ENCODE measurements at places on chromosomes 11 and 22. TPM values are rescaled to one million over a fixed set of nuclear protein-coding genes. Genes with fewer than 3 reads are reported as not detected.
A peak's percentile ranks its signal among the peaks of the same experiment; 100 is the strongest.

- H3K4me3 ChIP-seq: no peak overlapping the region
- H3K36me3 ChIP-seq: no peaks in the 10 kb centered on the region
- no peaks in the 10 kb centered on the region for H3K27me3 ChIP-seq
- H3K4me1 ChIP-seq: peaks cover 19% of the 10 kb centered on the region
- H3K27ac ChIP-seq: no peak overlapping the region
- DNase-seq: no peak
Measured at GRCh38 chr22:29946220-29946619, 63.2 kb downstream of the MTMR3 start.

- H3K36me3 ChIP-seq: no peaks in the 10 kb centered on the region
- no peaks in the 10 kb centered on the region for H3K4me1 ChIP-seq
- no peak overlapping the region for H3K27ac ChIP-seq
- H3K4me3 ChIP-seq: no peak overlapping the region
Measured at GRCh38 chr11:92644595-92645445, 324.6 kb upstream of the MTNR1B start.

- H3K27me3 ChIP-seq: no peaks in the 10 kb centered on the region
- H3K4me1 ChIP-seq: peaks cover 5% of the 10 kb centered on the region
- no peak overlapping the region for H3K27ac ChIP-seq
- H3K4me3 ChIP-seq: no peak overlapping the region
Measured at GRCh38 chr11:121898903-121899302, 217.1 kb downstream of the BLID start.

DNA sequence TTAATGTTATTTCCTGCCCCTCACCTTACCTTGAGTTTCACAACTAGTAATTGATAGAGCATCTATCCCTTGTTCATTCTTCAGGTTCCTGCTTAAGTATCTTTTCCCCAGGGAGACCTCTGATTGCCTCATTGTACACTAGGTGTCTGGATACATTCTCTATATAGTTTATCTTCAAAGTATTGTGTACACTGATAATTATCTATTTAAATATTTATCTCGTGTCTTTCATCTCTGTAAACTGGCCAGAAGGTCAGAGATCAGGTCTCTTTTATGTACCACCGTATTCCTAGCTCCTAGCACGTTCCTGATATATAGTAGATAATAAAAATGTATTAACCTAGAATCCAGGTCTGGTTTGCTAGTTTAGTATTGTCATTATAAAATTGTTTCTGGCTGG, 6.4 kb downstream of the TMEM126B start:
- H3K4me1 ChIP-seq: peaks cover 3% of the 10 kb centered on the region
- H3K36me3 ChIP-seq: peaks cover 7% of the 10 kb centered on the region
- no peak overlapping the region for H3K27ac ChIP-seq
- no peak for DNase-seq

- peak overlapping the region; percentile 45 for H3K27ac ChIP-seq
- H3K4me1 ChIP-seq: peaks cover 20% of the 10 kb centered on the region
- no peak for DNase-seq
- peaks cover 17% of the 10 kb centered on the region for H3K36me3 ChIP-seq
- H3K27me3 ChIP-seq: no peaks in the 10 kb centered on the region
- H3K4me3 ChIP-seq: peak overlapping the region; percentile 12
Measured at GRCh38 chr22:45335021-45335818, 25.5 kb downstream of the FAM118A start.

- H3K4me3 ChIP-seq: no peak overlapping the region
- no peak for DNase-seq
- no peak overlapping the region for H3K27ac ChIP-seq
- H3K27me3 ChIP-seq: no peaks in the 10 kb centered on the region
- H3K36me3 ChIP-seq: no peaks in the 10 kb centered on the region
- H3K4me1 ChIP-seq: no peaks in the 10 kb centered on the region
Measured at GRCh38 chr11:116333001-116333535, 439.7 kb downstream of the BUD13 start.

- no peaks in the 10 kb centered on the region for H3K4me1 ChIP-seq
- DNase-seq: no peak
- peaks cover 4% of the 10 kb centered on the region for H3K27me3 ChIP-seq
- H3K27ac ChIP-seq: no peak overlapping the region
Measured at GRCh38 chr11:60498399-60498798, 5.8 kb downstream of the MS4A12 start.

DNA sequence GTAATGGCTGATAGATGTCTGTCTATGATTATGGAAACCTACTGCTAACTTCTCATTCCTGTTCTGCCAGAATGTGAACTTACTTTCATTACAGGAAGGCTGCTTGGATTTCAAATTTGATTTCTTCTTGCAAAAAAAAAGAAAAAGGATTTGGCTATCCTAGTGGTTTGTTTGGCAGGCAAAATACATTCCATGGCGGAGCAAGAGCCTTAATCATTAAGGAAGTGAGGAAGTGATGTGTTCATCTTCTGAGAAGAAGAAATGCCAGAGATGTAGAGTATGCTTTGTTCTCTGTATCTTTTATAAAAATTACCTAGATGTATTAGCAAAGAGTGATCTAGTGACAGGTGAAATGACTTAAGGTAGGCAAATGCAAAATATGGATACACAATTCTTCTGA, 356.3 kb downstream of the SOX6 start:
- DNase-seq: no peak
- no peak overlapping the region for H3K4me3 ChIP-seq
- H3K4me1 ChIP-seq: no peaks in the 10 kb centered on the region
- H3K27ac ChIP-seq: no peak overlapping the region

DNA sequence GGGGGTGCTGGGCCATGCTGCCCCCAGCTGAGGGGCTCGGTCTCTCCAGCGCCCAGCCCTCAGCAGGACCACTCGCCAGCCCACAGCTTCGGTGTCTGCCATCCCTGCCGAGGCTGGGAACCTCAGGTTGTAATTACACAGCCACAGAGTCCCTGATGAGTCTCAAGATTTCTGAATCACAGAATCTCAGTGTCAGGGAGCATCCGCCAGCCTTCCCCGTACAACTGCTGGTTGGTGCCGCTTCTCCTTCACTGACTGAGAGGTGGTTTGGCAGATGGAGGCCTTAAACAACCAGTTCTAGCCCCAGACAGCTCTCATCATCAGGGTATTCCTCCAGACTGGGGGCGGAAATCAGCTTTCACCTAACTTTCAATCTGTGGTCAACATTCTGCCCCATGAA, 13.7 kb downstream of the PHF21B start:
- H3K4me3 ChIP-seq: no peak overlapping the region
- H3K4me1 ChIP-seq: no peaks in the 10 kb centered on the region
- H3K27me3 ChIP-seq: no peaks in the 10 kb centered on the region
- no peak for DNase-seq
- H3K36me3 ChIP-seq: no peaks in the 10 kb centered on the region
- H3K27ac ChIP-seq: no peak overlapping the region

- H3K36me3 ChIP-seq: no peaks in the 10 kb centered on the region
- no peaks in the 10 kb centered on the region for H3K27me3 ChIP-seq
- DNase-seq: no peak
- no peak overlapping the region for H3K27ac ChIP-seq
Measured at GRCh38 chr11:131888230-131888855, 517.9 kb downstream of the NTM start.

GRCh38 chr11:31711137-31711536, 100.0 kb downstream of the PAX6 start:
- no peaks in the 10 kb centered on the region for H3K27me3 ChIP-seq
- no peaks in the 10 kb centered on the region for H3K36me3 ChIP-seq
- H3K27ac ChIP-seq: no peak overlapping the region
- no peak for DNase-seq

GRCh38 chr11:85759915-85760314, 51.0 kb downstream of the SYTL2 start:
- H3K4me3 ChIP-seq: no peak overlapping the region
- H3K27ac ChIP-seq: no peak overlapping the region
- no peaks in the 10 kb centered on the region for H3K36me3 ChIP-seq
- peaks cover 19% of the 10 kb centered on the region for H3K4me1 ChIP-seq

DNA sequence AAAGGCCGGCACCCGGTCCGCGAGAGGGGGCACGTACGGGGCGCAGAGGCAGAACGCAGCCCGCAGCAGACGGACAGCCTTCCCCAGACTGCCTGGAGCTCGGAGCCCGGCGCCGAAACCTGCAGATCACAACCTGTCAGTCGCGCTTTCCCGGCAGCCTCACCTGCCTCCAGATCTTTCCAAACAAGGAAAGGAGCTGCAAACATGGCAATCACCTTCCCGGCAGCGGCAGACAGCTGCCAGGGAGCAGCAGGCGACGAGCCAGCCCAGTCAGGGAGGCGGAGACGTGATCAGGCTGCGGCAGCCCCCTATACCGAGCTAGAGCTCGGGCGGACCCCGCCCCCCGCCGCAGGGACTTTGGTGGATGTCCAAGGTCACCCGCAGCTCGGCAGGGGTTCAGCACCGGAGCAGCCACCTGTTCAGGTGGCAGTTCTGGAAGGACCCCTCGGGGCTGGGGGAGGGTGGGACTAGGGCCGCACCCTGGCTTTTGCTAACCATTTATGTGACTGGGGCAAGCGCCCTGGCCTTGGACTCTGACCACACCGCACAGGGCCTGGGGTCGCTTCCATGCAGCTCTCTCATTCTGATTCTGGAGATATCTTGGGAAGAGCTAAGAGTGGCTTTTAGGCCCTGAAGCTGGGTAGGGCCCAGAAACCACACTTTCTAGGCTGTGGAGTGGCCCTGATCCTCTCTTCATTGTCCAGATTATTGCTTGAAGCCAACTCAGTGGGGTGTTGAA, 143.8 kb downstream of the NECTIN1 start:
- H3K36me3 ChIP-seq: no peaks in the 10 kb centered on the region
- H3K4me1 ChIP-seq: peaks cover 7% of the 10 kb centered on the region
- no peaks in the 10 kb centered on the region for H3K27me3 ChIP-seq
- DNase-seq: no peak
- peak overlapping the region; percentile 75 for H3K4me3 ChIP-seq

DNA sequence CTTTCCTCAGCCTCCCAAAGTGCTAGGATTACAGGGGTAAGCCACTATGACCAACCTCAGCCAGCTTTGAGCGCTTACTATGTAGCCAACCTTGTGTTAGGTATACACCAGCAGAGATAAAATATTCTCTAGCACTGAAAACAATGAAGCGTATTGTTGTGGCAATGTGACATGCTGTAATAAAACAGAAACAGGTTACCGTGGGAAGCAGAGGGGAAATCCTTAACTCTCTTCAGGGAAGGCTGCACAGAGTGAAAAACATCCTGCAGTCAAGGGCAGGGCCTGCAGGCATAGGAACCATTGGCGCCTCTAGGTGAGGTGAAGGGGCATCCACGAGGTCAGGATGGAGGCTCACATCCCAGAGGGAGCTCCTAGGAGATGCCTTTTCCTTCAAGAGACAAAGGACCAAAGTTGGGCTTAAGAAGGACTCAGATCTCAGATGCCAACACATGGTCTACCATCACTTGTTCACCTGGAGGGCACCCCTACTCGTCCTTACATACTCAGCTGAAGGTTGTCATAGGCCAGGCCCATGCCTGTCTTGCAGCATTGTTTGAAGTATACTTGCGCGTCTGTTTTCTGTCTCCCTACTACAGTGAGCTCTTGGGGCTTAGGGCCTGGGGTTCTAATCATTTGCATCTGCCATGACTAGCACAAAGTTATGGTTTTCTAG, 8.0 kb downstream of the POLD4 start:
- no peak overlapping the region for H3K4me3 ChIP-seq
- DNase-seq: no peak
- H3K36me3 ChIP-seq: no peaks in the 10 kb centered on the region
- H3K27me3 ChIP-seq: no peaks in the 10 kb centered on the region

DNA sequence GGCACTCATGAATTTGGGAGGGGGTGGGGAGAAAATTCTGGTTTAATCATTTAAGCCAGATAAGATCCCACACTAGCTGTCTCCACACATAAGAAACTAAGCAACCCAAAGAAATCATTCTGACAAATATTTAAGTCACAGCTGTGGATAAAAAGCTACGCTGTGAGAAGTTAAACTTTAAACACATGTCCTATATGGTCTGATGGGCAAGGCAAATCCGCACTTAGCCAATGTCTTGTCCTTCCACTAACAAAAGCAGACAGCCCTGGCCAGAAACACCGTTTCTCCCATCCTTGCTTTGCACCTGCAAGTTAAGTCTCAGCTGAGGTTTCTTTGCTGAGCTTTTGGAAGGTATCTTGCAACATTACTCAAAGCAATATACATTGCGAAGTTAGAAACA, 68.0 kb downstream of the ETS1 start:
- DNase-seq: no peak
- peak overlapping the region; percentile 99 for H3K4me3 ChIP-seq
- H3K27me3 ChIP-seq: no peaks in the 10 kb centered on the region
- peak overlapping the region; percentile 99 for H3K27ac ChIP-seq

- DNase-seq: no peak
- no peaks in the 10 kb centered on the region for H3K4me1 ChIP-seq
- no peaks in the 10 kb centered on the region for H3K36me3 ChIP-seq
- H3K4me3 ChIP-seq: no peak overlapping the region
- H3K27me3 ChIP-seq: no peaks in the 10 kb centered on the region
Measured at GRCh38 chr11:98940913-98941312, 79.8 kb upstream of the CNTN5 start.

DNA sequence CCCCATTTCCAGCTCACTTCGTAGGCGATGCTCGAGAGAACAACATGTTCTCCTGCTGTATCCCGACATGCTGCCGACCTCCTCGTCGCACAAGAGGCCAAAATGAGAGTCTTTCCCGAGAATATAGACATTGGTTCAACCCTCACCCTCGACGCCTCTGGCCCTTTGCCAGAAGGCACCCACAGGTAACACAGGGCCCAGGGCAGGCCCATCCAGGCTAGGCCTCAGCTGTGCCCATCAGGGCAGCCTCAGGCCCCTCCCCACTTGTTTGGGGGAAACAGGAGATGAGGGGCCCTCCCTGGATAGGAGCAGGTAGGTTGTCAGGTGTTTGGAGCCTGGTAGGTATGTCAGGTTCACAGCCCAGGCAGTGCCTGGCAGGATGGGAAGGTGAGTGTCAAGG, 2.7 kb upstream of the RGL4 start:
- peaks cover 16% of the 10 kb centered on the region for H3K36me3 ChIP-seq
- H3K4me3 ChIP-seq: no peak overlapping the region
- no peaks in the 10 kb centered on the region for H3K4me1 ChIP-seq
- no peaks in the 10 kb centered on the region for H3K27me3 ChIP-seq
- no peak overlapping the region for H3K27ac ChIP-seq

DNA sequence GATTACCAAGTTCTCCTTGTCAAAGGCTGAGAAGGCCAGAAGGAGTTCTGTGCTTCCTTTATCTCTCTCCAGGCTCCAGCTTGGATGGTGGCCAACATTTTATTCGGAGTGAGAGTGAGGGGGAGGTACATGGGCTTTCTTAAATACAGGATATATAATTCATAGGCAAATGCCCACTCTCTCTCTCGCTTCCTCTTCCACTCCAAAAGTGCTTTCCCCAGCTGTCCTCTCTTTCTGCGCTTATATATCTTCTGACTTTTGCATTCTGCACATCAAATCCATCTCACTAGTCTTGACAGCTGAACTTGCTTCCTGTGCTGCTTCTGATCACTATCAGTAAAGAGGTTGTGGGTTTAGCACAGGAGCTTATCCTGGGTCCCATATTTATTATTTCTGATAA, 125.4 kb upstream of the ARHGAP20 start:
- H3K27ac ChIP-seq: no peak overlapping the region
- no peaks in the 10 kb centered on the region for H3K36me3 ChIP-seq
- no peak for DNase-seq
- no peaks in the 10 kb centered on the region for H3K4me1 ChIP-seq
- H3K27me3 ChIP-seq: no peaks in the 10 kb centered on the region
- no peak overlapping the region for H3K4me3 ChIP-seq

Gene TYR
- total RNA-seq: not detected

Gene SYT9
- total RNA-seq: not detected

Gene TMA7B
- 4.6 TPM for total RNA-seq

Gene STK33
- 1.3 TPM for total RNA-seq

Gene PRG3
- total RNA-seq: not detected

Gene SLC22A8
- total RNA-seq: not detected

Gene MRGPRX3
- total RNA-seq: not detected

Gene PYGM
- 13.4 TPM for total RNA-seq

Gene SMTNL1
- total RNA-seq: not detected

Gene SMIM35
- not detected for total RNA-seq

Gene CCDC188
- total RNA-seq: not detected

Measured in thoracic aorta (tissue), 2 donors.